ENCODE measurements at places on chromosomes 7 and 10.

GRCh38 chr7:46468753-46469356, 547.8 kb upstream of the IGFBP3 start:
- DNase-seq, result peak; percentile 27

GRCh38 chr7:36264913-36265516, 112.0 kb downstream of the EEPD1 start:
- DNase-seq, result no peak

DNA sequence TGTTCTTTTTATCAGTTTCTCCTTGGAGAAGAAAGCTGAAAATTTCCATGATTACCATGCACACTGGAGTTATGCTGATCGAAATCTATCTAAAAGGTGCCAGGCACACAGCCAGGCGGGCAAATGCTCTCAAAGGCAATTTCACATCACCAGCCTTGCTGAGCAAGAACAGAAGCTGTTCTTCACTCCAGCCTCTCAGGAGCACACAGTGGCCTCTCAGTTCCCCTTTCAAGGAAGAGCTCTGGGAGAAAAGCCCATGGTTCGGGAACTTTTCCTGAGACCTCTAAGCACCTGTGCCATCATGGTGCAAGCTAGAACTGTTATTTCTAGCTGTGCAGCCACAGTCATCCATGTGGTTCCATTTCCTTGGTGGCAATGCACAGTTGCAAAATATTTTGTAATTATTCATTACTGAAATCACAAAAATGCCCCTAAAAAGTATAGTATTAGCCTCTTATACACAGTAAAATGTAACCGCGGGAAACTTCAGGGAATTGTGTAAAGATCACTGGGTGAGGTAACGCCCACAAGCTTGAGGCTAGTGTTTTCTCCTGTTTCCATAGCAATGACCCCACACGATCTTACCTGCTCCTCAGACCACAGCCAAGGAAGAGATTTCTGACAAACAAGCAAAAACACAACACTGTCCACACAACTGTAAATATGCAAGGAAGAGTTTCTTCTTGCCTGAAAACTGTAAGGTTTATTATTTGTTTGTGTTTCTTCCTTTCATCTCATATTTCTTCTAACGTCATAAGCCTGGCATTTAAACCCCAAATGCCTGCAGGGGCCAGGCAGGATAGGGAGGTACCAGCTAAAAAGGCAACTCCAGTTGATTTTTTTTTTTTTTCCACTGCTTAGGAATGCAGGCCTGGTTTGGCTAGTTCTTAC, 121.2 kb downstream of the FAM107B start:
- DNase-seq, result peak; percentile 82

- no peak for DNase-seq
Measured at GRCh38 chr7:18350678-18351077, 144.9 kb upstream of the HDAC9 start.

DNA sequence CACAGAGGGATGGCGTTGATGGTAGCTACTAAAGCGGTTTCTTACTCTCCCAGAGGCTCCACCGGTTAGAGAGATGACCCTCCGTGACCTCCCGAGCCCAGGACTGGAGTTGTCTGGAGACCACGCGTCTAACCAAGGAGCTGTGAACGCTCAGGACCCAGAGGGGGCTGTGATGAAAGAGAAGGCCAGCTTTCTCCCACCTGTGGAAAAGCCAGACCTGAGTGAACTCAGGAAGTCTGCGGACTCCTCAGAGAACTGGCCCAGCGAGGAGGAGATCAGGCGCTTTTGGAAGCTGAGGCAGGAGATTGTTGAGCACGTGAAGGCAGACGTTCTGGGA, 15.9 kb downstream of the LRRC27 start:
- no peak for DNase-seq

GRCh38 chr7:2301511-2301863, 12.8 kb downstream of the SNX8 start:
- DNase-seq, result peak; percentile 53

GRCh38 chr7:56105508-56105907, 768 bp downstream of the CHCHD2 start:
- peak; percentile 87 for DNase-seq

DNA sequence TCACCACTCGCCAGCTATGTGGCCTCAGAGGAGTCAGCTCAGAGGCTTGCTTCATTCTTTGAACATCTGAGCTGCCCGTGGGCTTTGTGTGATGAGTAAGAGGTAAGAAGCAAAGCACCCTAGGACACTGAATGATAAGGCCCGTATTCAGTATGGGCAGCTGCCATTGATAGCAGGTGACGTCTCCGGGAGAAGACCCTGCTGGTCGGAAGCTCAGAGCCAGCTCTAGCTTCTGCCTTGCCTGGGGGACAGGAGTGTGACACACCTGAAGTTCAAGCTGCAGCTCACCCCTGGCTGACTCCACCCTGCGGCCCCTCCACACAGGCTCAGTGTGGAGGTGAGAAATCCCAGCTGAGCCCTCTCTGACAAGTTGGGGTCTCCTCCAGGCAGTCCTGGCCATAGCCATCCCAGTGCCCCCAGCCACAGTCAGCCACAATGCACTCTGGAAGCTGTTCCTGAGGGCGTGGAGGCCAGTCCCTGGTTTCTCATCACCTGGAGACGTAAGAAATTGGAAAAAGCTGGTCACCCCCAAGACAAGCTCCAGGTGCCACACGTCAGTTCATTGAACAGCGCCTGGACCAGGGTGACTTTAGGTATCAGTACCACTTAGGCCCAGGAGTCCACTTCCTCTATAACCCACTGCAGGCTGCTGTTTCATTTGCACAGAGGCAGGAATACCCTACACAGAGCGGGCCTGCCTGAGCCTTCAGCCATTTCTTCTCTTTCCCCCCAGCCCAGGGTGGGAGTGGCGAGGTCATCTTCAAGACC, 164.9 kb upstream of the RHEB start:
- DNase-seq, result peak; percentile 56

Data from ELR (cell line).